ENCODE measurements at places on chromosomes 7 and 10.

- peak; percentile 63 for DNase-seq
These were observed 846 bp downstream of the MINPP1 start for GRCh38 chr10:87505366-87506111.

DNA sequence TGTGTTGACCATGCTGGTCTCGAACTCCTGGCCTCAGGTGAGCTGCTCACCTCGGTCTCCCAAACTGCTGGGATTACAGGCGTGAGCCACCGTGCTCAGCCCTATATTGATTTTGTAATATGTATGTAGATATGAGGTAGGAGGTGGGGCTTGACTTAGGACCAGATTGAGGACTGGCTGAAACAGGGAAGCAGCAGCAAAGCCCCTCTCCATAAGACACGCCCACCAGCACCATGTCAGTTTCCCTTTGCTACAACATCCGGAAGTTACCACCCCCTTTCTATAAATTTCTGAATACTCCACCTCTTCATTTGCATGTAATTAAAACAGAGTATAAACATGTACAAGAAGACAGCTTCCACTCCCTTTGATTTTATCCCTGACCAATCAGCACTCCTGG, 47.9 kb upstream of the MYL10 start:
- DNase-seq = no peak

DNA sequence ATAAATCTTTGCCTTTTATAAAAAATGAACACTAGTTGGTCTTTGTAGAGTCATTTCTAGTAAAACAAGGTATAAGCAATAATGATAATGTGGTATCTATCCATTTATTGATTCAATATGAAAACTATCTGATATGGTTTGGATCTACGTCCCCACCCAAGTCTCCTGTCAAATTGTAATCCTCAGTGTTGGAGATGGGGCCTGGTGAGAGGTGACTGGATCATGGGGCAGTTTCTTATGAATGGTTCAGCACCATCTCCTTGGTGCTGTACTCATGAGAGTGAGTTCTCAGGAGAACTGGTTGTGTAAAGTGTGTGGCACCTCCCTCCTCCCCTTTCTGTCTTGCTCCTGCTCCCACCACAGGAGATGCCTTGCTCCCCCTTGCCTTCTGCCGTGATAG, 288.8 kb downstream of the CACNA2D1 start:
- no peak for DNase-seq

DNA sequence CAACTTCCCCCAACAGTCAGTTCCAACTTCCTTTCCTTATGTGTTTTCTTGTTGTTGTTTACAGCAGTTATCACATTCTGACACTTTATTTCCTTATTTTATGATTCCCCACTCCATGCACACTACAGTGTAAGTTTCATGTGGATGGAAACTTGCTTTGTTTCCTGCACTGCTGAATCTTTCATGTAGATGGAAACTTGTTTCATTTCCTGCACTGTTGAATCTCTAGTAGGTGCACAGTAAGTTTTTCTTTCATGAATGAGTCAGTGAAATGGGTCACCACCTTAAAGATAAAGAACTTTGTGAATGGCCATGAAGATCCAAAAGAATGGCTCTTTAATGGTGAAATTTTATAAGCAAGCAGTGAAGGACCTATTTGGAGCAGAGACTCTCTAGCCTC, 61.4 kb downstream of the SHOC2 start:
- no peak for DNase-seq

DNA sequence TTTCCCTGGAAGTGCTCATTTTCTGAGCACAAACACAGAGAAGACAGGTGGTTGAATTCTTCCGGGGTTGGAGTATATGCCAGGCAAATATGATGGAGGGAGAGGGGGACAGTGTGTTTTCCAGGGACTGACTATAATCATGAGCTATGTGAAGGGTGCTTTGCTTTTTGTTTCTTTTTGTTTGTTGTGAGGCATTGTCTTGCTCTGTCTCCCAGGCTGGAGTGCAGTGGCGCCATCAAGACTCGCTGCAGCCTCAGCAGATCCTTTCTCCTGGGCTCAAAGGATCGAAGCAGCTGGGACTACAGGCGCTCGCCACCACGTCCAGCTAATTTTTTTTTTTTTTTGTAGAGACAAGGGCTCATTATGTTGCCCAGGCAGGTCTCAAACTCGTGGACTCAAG, 47.3 kb upstream of the CPN1 start:
- no peak for DNase-seq

GRCh38 chr7:24370541-24370940, 86.6 kb downstream of the NPY start:
- DNase-seq = no peak

DNA sequence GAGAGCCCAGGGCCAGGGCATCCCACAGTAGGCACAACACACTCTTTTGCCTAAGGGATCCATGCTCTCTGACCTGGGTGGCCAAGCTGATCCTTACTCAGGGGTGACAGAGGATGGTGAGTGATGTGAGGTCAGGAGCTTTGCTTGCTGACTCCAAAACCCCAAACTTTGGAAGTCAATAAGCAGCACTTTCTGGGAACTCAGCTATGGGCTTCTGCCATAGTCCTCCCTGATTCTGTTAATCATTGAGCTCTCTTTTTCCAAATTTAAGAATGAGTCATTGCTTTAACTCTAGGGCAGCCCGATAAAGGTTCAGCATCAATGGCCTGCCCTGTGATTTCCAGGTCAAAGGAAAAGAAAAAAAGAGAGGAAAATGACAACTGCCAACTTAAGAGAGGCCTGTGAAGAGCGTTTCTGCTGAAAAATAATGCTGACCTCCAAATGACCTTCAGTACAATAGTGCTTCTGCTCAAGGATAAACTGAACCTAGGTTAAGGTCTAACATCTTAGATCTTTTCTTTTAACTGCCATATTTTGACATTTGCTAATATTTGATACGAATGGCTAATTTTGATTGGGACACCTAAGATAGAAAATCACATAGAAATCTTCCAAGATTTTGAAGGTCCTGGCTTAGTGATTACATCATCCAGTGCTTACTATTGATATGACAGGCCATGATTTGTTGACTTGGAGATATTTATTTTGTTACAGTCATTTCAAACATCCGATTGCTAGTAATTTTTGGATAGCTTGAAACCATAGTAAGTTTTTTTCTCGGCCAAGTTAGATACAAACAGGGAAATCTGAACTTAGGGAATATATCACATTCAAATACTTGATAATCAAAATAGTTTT, 20.8 kb upstream of the RELN start:
- no peak for DNase-seq

- no peak for DNase-seq
These were observed 8.9 kb upstream of the LYZL1 start for GRCh38 chr10:29279779-29280487.

- peak; percentile 64 for DNase-seq
These were observed at the start of gene PDLIM1 for GRCh38 chr10:95290461-95291364. TSS of gene PDLIM1 (minus strand) at chr10:95291003. CDS start at chr10:95290915, 88 bp downstream.

DNA sequence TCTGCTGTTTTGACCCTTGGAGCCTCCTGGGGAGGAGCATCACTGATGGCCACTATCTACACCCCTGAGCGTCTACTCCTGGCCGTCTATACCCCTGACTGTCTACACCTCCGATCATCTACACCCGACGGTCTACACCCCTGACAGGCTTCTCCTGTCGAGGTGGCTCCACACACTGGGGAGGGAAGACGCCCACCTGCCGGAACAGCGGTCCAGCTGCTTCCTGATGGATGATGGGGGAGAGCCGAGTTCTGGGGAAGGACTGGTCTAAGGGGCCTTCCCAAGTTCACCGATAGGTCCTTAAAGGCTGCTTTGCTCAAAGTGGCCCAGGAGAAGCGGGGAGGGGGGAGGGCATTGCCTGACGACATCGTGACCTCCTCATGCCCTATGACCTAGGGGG, 39.4 kb downstream of the GBX1 start:
- DNase-seq = no peak

GRCh38 chr10:3704565-3705325, 80.3 kb downstream of the KLF6 start:
- no peak for DNase-seq

DNA sequence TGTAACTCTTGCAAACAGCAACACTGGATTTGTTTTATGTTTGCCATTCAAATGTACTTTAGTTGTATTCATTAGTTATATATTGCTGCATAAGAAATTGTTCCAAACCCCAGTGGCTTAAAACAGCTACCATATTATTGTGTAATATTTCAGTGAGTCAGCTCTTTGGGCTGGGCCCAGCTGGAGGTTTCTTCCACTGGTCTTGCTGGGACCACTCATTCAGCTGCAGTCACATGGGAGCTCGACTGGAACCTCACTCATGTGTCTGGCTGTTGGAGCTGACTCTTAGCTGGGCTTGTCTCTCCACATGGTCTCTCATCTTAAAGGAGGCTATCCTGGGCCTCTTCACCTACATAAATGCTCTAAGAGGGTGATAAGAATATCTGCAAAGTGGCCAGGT, 23.2 kb upstream of the PIP4K2A start:
- no peak for DNase-seq

DNA sequence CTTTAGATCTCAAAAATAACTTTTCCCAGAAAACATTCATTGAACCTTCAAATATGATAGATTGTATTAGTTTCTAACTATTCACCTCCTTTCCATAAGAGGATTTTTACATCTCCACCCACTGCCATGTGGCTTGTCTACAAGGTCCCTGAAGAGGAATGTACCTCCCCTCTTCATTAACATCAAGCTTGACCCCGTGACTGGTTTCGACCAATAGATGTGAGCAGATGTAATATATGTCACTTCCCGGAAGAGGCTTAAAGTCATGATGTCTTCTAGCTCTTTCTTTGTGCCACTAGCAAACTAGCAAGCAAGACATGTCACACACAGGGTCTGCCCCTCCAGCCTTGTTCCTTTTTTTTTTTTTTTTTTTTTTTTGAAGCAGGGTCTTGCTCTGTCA, 6.9 kb downstream of the BAZ1B start:
- no peak for DNase-seq

GRCh38 chr10:36089790-36090440, 447.8 kb upstream of the FZD8 start:
- DNase-seq = no peak

DNA sequence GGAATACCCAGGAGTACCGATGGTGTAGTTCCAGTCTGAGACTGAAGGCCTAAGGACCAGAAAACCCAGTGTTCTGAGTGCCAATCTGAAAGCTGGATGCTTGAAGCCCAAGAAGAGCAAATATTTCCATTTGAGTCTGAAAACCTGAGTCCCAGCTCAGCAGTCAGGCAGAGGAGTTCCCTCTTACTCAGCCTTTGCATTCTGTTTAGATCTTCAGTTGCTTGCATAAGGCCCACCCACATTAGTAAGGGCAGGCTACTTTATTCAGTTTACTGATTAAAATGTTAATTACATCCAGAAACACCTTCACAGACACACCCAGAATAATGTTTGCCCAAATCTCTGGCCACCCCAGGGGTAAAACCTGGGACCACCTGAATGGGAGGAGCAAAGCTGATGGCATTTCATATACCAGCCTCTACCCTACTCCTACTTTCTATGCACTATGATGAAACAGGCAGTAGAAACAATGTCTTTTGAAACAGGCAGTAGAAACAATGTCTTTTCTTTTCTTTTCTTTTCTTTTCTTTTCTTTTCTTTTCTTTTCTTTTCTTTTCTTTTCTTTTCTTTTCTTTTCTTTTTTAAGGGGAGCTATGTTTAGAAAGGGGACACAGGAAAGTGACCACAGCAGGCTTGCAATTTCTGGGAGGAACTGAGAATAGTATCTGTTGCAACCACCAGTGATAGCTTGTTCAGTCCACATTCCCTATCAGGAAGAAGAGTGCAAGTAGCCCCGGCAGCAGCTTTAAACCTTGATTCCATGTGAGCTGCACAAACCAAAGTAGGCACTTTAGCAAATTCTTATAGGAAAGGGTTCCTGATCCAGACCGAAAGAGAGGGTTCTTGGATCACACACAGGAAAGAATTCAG, 30.6 kb downstream of the FAM237B start:
- DNase-seq = no peak

GRCh38 chr7:70935311-70935710, 196.6 kb upstream of the GALNT17 start:
- no peak for DNase-seq

DNA sequence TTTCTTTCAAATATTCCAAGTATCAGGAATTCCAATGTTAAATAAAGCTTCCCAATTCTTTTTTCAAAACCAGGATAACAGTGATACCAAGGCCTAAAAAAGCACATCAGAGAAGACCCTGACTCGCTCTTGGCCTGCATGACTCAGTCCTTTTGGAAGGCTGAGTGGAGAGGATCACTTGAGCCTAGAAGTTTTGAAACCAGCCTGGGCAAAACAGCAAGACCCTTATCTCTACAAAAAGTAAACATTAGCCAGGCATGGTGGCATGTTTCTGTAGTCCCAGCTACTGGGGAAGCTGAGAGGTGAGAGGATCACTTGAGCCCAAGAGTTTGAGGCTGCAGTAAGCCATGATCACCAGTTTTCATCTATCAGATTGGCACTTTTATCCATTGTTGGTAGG, 18.7 kb downstream of the NFE2L3 start:
- no peak for DNase-seq

DNA sequence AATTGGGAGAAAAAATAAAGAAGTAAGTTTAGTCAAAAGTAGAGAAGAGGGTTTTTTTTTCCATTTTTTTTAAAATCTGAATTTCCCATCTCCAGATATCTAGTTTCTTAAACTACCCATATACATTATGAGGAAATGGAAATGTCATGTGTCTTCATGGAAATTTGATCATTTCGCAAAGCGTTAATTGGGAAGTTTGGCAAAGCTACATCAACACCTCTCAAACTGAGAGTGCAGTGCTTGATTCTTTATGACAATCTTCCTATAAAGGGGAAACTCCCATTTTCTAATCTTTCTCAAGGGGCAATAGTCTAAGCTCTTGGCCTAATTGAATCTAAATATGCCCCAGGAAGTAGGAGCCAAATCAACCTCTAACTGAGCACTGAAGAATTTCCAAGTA, 110.4 kb upstream of the INHBA start:
- DNase-seq = no peak

DNA sequence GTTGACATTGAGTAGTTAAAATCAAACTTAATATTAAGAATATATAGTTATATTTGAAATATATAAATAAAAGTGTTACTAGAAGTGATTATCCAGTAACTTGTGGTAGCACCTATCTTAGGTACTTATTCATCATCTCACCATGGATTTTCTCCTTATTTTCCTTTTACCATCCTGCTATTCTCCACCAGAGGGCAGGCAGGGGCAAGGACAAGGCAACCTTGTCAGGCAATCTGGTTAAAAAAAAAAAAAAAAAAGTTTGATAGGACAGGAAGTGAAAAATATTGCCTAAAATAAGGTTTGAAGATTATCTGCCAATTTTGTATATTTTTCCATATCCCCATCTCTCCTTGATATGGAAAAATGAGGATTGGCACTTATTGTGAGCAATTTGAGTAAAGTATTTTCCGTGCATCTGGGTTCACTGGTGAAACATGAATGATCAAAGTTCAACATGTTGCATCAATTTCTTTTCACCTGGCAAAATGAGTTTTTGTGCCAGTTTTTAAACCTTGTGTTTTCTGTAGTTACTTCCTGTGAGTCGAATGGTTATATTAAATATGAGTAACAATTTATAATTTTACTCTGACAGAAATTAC, 256.7 kb downstream of the AGMO start:
- no peak for DNase-seq
